GM13977 (cell line): ENCODE measurements at places on chromosomes 3 and 15.

- DNase-seq, result no peak
These were observed 22.7 kb downstream of the ABHD6 start for GRCh38 chr3:58260261-58260731.

GRCh38 chr3:52423173-52423572 lies 21.7 kb downstream of the SEMA3G start:
- DNase-seq, result no peak

DNA sequence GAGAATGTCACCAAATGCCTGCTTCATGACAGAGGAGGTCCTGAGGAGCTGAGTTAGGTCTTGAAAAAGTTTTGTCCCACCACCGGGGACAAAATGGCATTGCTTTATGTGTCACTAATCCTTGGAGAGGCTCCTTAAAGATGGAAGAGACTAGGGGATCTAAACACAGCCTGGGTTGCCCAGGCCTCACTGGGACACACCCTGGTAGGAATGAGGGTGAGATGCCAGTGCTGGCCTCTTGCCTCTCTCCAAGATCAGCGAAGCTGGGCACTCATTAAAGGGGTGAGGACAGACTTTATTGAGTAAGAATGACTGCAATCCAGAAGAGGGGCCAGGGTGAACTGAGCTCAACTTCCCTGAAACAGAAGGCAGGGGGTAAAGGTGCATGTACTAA lies 58.5 kb upstream of the KLF13 start:
- DNase-seq, result no peak

- no peak for DNase-seq
These were observed 225.6 kb downstream of the PDZRN3 start for GRCh38 chr3:73399106-73399505.

GRCh38 chr3:135018149-135018923 lies 223.3 kb downstream of the EPHB1 start:
- peak; percentile 25 for DNase-seq
